ENCODE measurements at places on chromosomes 5 and 9. TPM values are rescaled to one million over a fixed set of nuclear protein-coding genes. Genes with fewer than 3 reads are reported as not detected.

OR13C2 gene
- not detected for total RNA-seq

F12 gene
- total RNA-seq: 2.6 TPM

SUSD3 gene
- 45.9 TPM for total RNA-seq

BARHL1 gene
- not detected for total RNA-seq

TAS2R1 gene
- not detected for total RNA-seq

PDLIM7 gene
- 42.6 TPM for total RNA-seq

ABL1 gene
- 72.8 TPM for total RNA-seq

PAX5 gene
- 0.59 TPM for total RNA-seq

TMC1 gene
- total RNA-seq: 0.16 TPM

EFNA5 gene
- total RNA-seq: 12.3 TPM

AQP7 gene
- total RNA-seq: 193 TPM

NFIB gene
- total RNA-seq: 95.2 TPM

CD14 gene
- 65.7 TPM for total RNA-seq

HSD17B3 gene
- 0.98 TPM for total RNA-seq

SLC6A3 gene
- total RNA-seq: 0.15 TPM

GFI1B gene
- total RNA-seq: not detected

OBP2B gene
- total RNA-seq: 0.88 TPM

BTNL3 gene
- not detected for total RNA-seq

IFNK gene
- not detected for total RNA-seq

Data from breast epithelium (tissue), 4 donors.